GM13976 (cell line): ENCODE measurements at places on chromosomes 13 and 19.

GRCh38 chr19:1172353-1173158 lies 1.5 kb downstream of the SBNO2 start:
- DNase-seq: no peak

GRCh38 chr19:19552798-19553197 lies 14.7 kb downstream of the CILP2 start:
- peak; percentile 82 for DNase-seq

DNA sequence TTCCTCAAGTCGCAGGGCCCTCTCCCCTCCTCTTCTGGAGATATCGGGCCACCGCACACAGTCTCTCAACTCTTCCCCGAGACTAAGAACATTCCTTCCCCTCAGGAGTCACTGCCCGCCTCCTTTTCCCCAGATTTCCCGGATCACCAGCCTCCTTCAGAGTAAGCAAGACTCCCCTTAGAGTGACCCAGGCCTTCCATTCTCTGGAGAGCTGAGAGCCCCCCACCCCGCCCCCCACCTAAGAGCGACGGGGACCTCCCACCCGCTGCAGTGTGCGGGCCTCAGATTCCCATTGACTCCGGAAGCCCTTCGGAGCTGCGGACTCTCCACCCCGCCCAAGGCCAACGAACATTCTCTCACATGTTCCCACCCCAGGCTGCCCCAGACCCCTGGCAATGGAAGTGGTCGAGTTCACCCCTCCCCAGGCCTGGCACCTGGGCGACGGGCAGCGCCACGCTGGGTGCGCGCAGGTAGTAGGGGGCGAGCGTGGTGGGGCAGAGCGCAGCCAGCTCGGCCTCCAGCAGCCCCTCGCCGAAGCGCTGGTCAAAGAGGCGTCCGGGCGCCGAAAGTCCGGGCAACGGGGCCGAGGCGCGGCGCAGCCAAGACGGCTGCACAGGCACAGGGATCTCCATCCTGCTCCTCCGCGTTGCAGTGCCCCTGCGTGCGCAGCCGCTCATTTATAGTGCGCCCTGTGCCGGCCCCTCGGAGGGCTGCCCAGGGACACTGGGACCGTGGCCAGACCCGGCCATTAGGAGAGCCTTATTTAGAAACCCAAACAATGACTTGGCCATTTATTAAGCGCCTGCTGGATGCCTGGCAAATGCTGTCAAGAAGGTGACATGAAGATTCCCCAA lies at the start of gene HSPB6:
TSS of gene HSPB6 (minus strand) at position 653 of the 854 bp plus-strand sequence. CDS start at position 632, 21 bp downstream.
- no peak for DNase-seq

DNA sequence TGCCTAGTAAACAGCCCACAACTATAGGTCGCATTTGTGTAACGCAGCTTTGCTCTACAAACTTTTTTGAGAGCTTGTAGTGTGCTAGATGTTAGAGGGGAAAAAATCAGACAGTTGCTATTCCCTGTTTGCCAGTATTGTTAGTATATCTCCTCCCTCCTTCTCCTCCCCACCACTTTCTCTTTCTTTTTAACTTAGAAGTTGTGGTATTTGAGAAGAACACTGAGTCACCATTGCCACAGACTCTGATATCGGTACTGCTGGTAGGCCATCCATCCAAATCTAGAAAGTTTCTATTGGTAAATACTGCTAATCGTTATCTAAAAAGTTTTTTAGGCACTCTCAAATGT lies 666 bp downstream of the POMP start:
- peak; percentile 25 for DNase-seq

DNA sequence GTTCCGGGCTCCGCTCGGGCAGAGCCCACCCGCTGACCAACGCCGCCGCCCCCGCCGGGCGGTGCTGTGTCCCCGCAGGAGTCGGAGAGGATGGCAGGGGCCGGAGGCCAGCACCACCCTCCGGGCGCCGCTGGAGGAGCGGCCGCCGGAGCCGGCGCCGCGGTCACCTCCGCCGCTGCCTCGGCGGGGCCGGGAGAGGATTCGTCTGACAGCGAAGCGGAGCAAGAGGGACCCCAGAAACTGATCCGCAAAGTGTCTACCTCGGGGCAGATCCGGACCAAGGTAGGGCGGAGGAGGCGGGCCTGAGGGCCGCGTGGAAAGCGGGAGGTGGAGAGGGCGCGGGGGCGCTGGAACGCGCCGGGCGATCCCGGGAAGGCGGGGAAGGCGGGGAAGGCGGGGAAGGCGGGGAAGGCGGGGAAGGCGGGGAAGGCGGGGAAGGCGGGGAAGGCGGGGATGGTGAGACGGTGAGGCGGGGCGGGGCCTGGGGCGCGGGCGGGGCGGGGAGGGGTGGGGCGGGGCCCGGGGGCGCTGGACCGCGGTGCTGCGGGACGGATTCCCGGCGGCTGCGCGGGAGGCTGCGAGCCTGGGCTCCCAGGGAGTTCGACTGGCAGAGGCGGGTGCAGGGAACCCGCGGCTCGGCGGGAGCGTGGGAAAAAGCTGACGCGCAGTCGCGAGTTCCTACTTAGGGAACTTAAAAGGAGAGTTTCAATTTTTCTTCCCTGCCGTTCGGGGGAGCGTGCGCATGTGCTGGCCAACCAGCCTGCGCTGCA lies 421 bp downstream of the DGKH start:
- peak; percentile 86 for DNase-seq

- DNase-seq: no peak
Measured at GRCh38 chr13:109951491-109951890, 165.1 kb upstream of the IRS2 start.

DNA sequence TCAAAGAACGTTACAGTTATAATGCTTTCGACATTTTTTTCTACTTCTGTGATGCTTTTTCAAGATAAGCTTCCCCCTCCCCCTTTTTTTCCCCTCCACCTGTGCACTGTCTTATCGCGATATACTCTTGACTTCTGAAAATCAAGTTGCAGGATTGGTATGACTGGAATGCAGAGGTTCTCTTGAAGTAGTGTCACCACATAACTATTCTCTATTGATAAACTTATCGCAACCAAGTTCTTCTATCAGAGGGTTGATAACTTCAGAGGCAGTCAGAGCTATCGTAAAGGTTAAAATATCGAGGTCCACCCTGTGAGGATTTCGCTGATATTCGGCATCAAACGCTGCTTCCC lies 820 bp downstream of the EID2 start:
- no peak for DNase-seq

DNA sequence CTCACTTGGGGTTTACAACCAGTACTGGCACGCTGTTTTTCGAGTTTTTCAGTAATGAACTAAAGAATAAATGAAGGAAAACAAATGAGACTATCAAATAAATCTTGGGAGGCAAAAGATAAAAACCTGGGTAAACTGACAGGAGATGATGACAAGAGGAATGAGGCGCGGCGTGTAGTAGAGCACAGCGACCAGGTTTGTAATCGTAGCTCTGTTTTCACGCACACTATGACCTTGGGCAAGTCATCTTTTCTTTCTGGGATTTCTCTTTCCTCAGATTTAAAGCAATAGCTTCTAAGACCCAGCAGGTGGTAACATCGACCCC lies 419 bp downstream of the MRPS31 start:
- DNase-seq: no peak

GRCh38 chr13:48333976-48334375 lies 30.4 kb downstream of the RB1 start:
- no peak for DNase-seq

- no peak for DNase-seq
Measured at GRCh38 chr19:48553676-48554384, 1.9 kb downstream of the SULT2B1 start.

DNA sequence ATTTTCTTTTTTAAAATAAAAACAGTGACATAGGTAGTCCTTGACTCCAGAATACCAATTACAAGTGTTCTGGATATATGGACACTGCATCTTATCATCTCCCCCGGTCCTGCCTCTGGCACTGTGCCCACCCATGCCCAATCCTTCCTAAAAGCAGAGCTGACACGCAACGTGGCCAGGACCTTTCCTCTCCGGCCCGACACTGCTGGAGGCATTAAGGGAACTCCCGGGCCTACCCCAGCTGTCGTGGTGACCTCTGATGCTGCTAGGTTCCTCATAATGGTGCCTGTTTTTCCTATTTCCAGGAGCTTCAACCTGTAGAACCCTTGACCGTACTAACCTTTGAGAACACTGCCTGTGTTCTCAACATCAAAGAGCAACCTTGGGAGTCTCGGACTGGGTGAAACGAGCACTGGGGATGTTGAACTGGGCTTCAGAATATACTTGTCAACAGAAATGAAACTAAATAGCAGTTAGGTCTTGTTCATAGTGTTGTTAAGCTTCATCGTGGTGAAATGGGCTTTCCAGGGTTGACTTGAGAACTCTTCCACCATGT lies 13.9 kb upstream of the RNF113B start:
- no peak for DNase-seq

- DNase-seq: peak; percentile 89
Measured at GRCh38 chr19:1104311-1105007, 665 bp downstream of the GPX4 start.

DNA sequence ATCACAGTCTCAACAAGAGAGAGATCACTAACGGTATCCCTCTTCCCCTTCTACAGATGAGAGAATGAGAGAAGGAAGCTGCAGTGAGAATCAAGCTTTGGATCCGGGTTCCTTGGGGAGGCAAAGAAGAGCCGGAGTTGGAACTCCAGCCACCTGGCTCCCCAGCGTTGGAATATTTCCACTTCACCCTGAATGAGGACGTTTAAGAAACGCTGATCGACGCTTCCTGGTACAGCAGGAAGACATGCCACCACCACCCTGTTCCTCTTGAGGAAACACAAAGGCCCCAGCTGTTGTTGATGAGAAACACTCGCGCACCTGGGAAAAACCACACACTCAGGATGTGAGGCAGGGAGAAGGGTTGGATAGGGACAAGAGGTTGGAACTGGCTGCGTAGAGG lies 11.3 kb upstream of the CACNG8 start:
- no peak for DNase-seq

- DNase-seq: no peak
Measured at GRCh38 chr13:93262729-93263345, 36.2 kb downstream of the GPC6 start.

- peak; percentile 90 for DNase-seq
Measured at GRCh38 chr19:44653977-44654774, 10.5 kb downstream of the PVR start.

DNA sequence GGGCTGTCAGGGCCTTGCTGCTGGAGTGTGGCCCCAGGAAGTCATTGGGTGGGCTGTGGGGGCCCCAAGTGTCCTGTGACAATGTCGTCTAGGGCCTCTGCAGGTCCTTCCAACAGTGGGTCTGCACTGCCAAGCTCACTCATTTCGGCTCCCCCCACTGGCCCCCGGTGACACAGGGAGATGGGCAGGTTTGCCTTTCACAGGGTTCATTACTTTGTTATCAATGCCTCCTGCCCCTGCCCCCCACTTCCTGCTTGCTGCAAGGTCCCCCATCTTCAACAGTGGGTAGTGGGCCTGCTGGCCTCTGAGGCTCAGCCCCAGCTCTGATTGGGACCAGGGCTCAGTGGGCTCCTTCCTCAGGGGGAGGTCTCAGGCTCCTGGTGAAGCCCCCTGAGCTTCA lies 149.8 kb downstream of the URI1 start:
- no peak for DNase-seq

- DNase-seq: peak; percentile 79
Measured at GRCh38 chr19:17616961-17617806, 61.7 kb downstream of the COLGALT1 start.

DNA sequence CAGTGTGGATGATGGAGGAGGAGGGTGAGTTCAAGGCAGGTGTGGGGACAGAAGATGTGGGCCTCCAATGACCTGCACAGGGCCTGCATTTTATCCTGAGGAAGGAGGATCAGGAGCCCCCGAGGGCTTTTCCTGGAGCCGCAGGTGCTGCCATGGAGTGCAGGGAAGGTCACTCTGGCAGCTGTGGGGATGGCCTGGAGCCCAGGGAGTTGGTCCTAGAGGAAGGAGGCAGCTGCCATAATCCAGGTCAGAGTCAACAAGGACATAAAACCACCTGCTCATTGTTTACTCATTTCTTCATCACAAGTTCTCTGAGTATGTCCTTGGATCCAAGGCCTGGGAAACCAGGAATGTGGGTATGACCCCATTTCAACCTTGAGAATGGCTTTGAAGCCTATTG lies 87.2 kb downstream of the SCGB2B2 start:
- DNase-seq: peak; percentile 12

GRCh38 chr19:33157906-33158305 lies 26.0 kb downstream of the WDR88 start:
- no peak for DNase-seq

DNA sequence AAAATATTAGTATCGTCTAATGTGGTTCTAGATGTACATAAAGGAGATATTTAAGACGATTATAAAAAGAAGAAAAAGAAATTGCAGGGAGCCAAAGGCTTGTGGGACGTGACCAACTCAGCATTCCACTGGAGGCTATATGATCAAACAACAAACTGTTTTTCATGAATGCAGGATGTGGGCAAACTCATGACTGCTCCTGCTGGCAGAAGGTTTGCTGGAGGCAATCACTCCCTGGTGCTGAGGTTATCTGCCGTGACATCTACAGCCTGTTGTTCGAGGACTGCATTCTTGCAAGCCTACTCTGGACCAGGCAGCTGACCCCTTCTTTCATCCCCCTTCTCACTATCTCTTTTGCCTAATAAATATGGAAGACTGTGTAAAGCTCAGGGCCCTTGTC lies 518.1 kb downstream of the UQCRFS1 start:
- no peak for DNase-seq

DNA sequence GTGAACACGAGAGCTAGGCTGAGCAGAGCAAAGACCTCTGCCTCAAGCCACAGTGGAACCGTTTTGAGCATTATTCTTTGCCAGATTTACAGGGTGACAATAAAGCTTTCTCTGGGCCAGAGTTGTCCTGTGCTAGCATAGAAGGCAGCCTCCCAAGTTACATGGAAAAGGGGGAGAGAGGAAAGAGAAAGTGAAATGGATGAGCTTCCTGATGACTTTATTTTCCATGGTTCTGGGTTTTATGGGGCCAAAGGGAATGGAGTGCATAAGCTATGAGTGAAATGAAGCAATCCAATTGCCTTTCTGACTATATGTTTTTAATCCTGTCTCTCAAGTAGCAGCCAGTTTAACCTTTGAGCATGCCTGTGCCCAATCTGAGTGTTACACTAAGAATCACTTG lies 428.4 kb downstream of the COG6 start:
- DNase-seq: no peak

- no peak for DNase-seq
Measured at GRCh38 chr13:112007191-112007590, 59.8 kb upstream of the SOX1 start.

DNA sequence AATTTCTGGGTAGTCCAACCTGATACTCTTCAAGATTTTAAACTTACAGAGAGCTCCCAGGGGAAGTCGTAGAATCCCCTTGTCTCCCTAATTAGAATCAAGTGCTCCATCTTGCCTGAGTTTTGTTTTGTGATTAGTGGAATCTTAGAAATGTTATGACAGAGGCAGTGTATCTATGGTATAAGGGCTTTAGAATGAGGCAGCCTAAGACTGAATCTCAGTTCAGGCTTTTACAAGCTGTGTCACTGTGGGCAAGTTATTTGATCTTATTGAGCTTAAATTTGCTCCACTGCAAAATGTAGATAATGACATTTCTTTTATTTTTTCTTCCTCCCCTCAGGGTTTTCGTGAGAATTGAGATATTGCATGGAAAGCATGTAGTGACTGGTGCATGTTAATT lies 215.5 kb downstream of the POSTN start:
- DNase-seq: no peak

GRCh38 chr19:58037927-58038687 lies 4.3 kb downstream of the ZSCAN1 start:
- DNase-seq: no peak

GRCh38 chr13:44718467-44718866 lies 142.3 kb upstream of the TSC22D1 start:
- no peak for DNase-seq
